IPS DF 6.9 (cell line): ENCODE measurements at places on chromosomes 12 and 14.

GRCh38 chr14:96925422-96925821 lies 128.2 kb downstream of the VRK1 start:
- no peak for DNase-seq
- H3K4me1 ChIP-seq: peaks cover 4% of the 10 kb centered on the region
- no peak overlapping the region for H3K27ac ChIP-seq
- H3K27me3 ChIP-seq: no peaks in the 10 kb centered on the region

DNA sequence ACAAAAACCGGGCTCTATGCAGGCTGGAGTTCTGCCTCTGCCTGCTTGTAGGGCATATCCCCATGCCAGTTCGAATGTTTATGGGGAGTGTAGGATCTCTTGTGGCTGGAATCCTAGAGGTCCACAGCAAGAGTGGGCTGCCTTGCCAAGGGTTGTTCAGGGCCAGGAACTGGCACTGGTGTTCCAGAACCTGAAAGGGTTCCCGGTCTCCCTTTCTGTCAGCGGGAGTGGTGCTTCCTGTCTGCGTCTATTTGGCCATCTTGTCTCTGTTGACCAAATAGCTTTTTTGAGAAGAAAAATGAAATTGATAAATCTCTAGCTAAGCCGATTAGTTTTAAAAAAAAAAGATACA lies 17.8 kb downstream of the OLR1 start:
- H3K36me3 ChIP-seq: no peaks in the 10 kb centered on the region
- H3K4me1 ChIP-seq: no peaks in the 10 kb centered on the region
- H3K27me3 ChIP-seq: no peaks in the 10 kb centered on the region

GRCh38 chr12:51863363-51863932 lies 14.9 kb upstream of the FIGNL2 start:
- no peak overlapping the region for H3K27ac ChIP-seq
- H3K36me3 ChIP-seq: no peaks in the 10 kb centered on the region
- H3K4me3 ChIP-seq: peak overlapping the region; percentile 41; the same call in 1 of the 2 replicates
- H3K27me3 ChIP-seq: peaks cover 4% of the 10 kb centered on the region; the same call in 1 of the 2 replicates
- H3K4me1 ChIP-seq: peaks cover 9% of the 10 kb centered on the region

- DNase-seq: no peak
- no peak overlapping the region for H3K27ac ChIP-seq
- no peak overlapping the region for H3K4me3 ChIP-seq
- H3K36me3 ChIP-seq: no peaks in the 10 kb centered on the region
- H3K4me1 ChIP-seq: peaks cover 5% of the 10 kb centered on the region
- no peaks in the 10 kb centered on the region for H3K27me3 ChIP-seq
These were observed 42.2 kb downstream of the CDKL1 start for GRCh38 chr14:50354527-50354926.

DNA sequence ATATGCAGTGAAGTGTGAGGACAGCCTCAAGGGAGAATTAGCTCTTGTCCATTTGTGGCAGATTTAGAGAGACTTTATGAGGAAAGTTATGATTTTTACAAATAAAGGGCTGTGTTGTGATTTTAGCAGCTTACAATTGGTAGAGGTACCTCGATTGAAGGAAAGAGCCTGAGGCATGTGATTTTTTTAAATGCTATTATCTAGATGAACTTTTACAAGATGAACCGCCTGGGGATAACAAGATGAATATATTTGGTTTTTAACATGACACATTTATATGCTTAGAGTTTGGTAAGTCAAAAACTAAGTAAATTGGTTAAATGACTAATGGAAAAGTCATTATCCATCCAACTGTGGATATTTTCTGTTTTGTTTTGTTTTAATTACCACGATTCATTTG lies 52.6 kb downstream of the AEBP2 start:
- H3K4me1 ChIP-seq: 0 out of 2 replicates have a peak, but pooled peaks cover 1% of the 10 kb centered on the region
- no peaks in the 10 kb centered on the region for H3K27me3 ChIP-seq
- H3K36me3 ChIP-seq: peaks cover 3% of the 10 kb centered on the region; the same call in 1 of the 2 replicates
- no peak overlapping the region for H3K4me3 ChIP-seq
- no peak overlapping the region for H3K27ac ChIP-seq

DNA sequence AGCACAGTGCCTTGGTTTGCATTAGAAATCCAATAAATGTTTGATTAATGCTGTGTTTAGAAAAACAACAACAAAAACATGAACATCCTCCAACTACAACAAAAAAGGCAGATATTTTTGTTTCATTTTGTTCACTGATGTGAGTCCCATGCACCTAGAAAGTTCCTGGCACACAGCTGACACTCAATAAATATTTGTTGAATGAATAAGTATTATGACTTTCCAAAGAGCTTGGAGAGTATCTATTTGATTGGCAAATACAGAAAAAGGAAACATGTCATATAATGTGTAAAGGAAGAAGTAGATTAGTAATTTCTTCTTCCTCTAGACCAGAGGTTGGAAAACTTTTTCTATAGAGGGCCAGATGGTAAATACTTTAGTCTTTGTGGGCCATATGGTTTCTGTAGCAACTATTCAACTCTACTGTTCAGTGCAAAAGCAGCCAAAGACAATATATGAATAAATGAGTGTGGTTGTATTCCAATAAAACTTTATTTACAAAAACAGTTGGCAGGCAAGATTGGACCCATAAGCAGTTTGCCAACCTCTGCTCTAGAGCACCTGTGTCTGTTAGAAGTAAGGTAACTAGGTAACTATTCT lies 312.3 kb upstream of the DIO2 start:
- H3K4me3 ChIP-seq: no peak overlapping the region
- H3K36me3 ChIP-seq: no peaks in the 10 kb centered on the region
- no peaks in the 10 kb centered on the region for H3K27me3 ChIP-seq
- H3K27ac ChIP-seq: no peak overlapping the region
- no peak for DNase-seq

- H3K4me1 ChIP-seq: peaks cover 2% of the 10 kb centered on the region
- no peak overlapping the region for H3K27ac ChIP-seq
- no peak overlapping the region for H3K4me3 ChIP-seq
- H3K36me3 ChIP-seq: peaks cover 2% of the 10 kb centered on the region; the same call in 1 of the 2 replicates
These were observed 41.3 kb upstream of the SYCP3 start for GRCh38 chr12:101780599-101780998.

- no peak for DNase-seq
- H3K27ac ChIP-seq: no peak overlapping the region
- no peak overlapping the region for H3K4me3 ChIP-seq
- H3K36me3 ChIP-seq: no peaks in the 10 kb centered on the region
These were observed 60.9 kb upstream of the TMEM263 start for GRCh38 chr12:106894774-106895173.

GRCh38 chr12:57142121-57142520 lies 5.3 kb downstream of the LRP1-AS start:
- no peak overlapping the region for H3K27ac ChIP-seq
- H3K4me3 ChIP-seq: no peak overlapping the region
- H3K36me3 ChIP-seq: peaks cover 53% of the 10 kb centered on the region

GRCh38 chr12:92297932-92298696 lies 152.5 kb upstream of the BTG1 start:
- H3K4me1 ChIP-seq: no peaks in the 10 kb centered on the region; the same call in 1 of the 2 replicates
- no peak overlapping the region for H3K4me3 ChIP-seq
- DNase-seq: no peak
- no peaks in the 10 kb centered on the region for H3K27me3 ChIP-seq
- H3K27ac ChIP-seq: no peak overlapping the region

- DNase-seq: no peak
- H3K27ac ChIP-seq: no peak overlapping the region
- H3K4me3 ChIP-seq: no peak overlapping the region
- H3K4me1 ChIP-seq: no peaks in the 10 kb centered on the region
- H3K36me3 ChIP-seq: no peaks in the 10 kb centered on the region
These were observed 110.1 kb downstream of the SLC25A21 start for GRCh38 chr14:37062191-37062803.

- H3K36me3 ChIP-seq: no peaks in the 10 kb centered on the region
- no peaks in the 10 kb centered on the region for H3K27me3 ChIP-seq
- H3K4me3 ChIP-seq: no peak overlapping the region
- no peaks in the 10 kb centered on the region for H3K4me1 ChIP-seq
These were observed 671.2 kb downstream of the LRFN5 start for GRCh38 chr14:42277840-42278239.

DNA sequence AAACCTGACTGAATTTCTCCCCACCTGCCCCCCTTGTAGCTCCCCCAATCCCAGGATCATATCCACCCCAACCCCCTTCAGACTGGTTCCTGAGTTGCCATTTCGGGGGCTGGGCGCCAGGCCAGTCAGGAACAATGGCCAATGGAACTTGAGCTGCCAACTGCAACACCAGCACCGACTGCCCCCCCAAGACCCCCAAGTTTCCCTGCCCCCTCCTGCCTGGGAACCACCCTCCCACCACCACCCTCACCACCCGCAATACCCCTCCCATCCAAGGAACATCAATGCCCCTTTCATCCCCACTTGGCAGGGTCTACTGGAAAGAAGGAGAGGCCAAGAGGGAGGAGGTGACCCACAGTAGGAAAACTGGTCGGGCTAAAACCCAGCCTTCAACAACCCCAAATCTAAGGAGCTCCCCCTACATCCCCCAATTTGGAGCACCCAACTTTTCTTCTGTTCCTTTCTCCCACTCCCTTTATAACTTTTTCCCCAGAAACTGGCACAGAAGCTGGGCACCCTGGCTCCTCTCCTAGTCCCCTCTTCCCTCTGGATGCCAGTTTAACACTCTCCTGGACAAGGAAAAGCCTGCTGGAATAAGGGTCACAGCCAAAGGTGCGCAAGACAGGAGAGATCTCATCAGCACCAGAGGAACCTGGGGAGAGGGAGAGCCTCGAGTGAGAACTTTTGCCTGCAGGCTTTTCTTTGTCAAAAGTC lies 1.6 kb upstream of the NDRG2 start:
- H3K36me3 ChIP-seq: no peaks in the 10 kb centered on the region
- no peak overlapping the region; the same call in 1 of the 2 replicates for H3K4me3 ChIP-seq
- H3K27me3 ChIP-seq: no peaks in the 10 kb centered on the region; the same call in 1 of the 2 replicates
- peaks cover 10% of the 10 kb centered on the region for H3K4me1 ChIP-seq

- H3K36me3 ChIP-seq: no peaks in the 10 kb centered on the region
- H3K27ac ChIP-seq: no peak overlapping the region
- H3K27me3 ChIP-seq: no peaks in the 10 kb centered on the region
- H3K4me3 ChIP-seq: no peak overlapping the region
- peaks cover 3% of the 10 kb centered on the region for H3K4me1 ChIP-seq
These were observed 67.2 kb downstream of the CCDC88C start for GRCh38 chr14:91350483-91350812.

GRCh38 chr14:100972118-100972897 lies 68.8 kb upstream of the RTL1 start:
- H3K27me3 ChIP-seq: no peaks in the 10 kb centered on the region
- no peaks in the 10 kb centered on the region for H3K36me3 ChIP-seq
- no peak overlapping the region for H3K27ac ChIP-seq
- H3K4me1 ChIP-seq: no peaks in the 10 kb centered on the region
- H3K4me3 ChIP-seq: no peak overlapping the region
- no peak for DNase-seq

- no peak overlapping the region for H3K27ac ChIP-seq
- H3K4me3 ChIP-seq: no peak overlapping the region
- no peaks in the 10 kb centered on the region for H3K36me3 ChIP-seq
- DNase-seq: no peak
These were observed 75.7 kb downstream of the PLEKHG7 start for GRCh38 chr12:92778525-92778924.

DNA sequence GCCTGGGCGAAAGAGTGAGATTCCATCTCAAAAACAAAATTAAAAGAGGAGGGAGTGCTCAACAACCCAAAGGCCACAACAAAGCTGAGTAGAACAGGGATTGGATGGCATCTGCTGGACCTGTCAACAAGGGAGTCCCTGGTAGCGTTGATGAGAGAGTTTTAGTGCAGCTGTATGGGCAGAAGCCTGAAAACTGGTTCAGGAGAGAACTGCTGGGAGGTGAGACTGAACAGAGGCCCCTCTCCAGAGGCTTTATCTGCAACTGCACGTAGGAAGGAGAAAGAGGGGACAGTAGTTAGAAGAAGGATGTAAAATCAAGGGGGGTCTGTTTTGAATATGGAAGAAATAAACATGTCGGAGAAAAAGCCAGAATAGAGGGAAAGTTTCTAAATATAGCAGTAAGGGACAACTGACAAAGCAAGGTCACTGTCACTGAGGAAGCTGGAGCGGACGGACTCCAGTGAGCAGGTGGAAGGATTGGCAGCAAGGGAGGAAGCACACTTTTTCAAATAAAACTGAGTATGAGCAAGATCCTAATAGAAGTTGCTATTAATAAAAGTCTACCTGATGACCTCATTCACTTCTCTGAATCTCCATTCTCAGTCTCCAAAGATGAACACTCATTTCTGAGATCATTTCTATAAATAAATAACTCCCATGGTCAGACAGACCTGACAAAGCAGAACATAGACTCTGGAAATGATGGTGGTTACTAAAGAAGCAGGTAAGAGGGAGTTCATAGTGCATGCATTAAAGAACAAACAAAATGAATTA lies 11.8 kb upstream of the ATF1 start:
- H3K27me3 ChIP-seq: no peaks in the 10 kb centered on the region
- H3K36me3 ChIP-seq: no peaks in the 10 kb centered on the region
- 0 out of 2 replicates have a peak, but pooled peaks cover 2% of the 10 kb centered on the region for H3K4me1 ChIP-seq
- DNase-seq: no peak

DNA sequence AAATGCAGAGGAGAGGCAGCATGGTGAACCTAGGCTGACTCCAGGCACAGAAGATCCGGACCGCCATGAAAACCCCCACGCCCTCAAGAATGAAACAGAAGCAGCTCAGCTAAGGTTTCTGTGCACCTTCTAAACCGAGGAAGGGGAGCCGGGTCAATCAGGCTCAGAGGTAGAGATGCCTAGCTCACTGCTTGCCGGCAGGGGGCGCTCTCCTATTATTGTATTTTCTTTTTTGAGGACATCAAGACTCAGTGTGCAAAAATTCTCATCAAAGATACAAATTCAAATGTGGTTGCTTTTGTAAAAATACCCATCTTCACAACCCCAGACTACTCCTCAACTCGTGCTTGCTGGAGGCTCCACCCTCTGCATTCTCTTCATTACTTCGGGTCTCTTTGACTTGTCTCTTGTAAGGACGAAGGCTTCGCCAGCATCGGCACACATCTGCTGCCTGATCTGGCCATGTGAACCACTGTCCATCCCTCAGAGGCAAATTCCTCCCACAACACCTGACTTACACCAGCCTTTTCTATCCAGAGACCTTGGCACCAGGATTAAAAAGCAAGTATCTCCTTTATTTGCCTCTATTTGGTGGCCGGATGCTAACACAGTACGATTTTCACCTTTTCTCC lies 33.4 kb upstream of the RNASE3 start:
- no peak overlapping the region for H3K27ac ChIP-seq
- no peaks in the 10 kb centered on the region for H3K4me1 ChIP-seq
- no peak for DNase-seq
- no peak overlapping the region for H3K4me3 ChIP-seq
- no peaks in the 10 kb centered on the region for H3K36me3 ChIP-seq

DNA sequence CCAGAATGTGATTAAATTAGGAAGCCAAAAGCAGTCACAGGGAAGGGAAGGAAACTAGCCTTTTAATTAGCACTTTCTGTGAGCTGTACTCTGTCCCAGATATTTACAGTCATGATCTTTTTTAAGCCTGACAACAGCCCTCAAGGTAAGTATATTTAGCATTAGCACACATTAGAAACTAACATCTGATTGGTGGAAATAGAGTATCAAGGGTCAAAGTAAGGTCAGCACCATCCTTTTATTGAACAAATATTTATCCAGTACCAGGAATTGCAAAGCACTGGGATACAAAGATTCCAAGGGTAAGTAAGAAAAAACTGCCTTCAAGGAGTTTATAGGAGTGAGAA lies 28.2 kb downstream of the RPGRIP1 start:
- no peak overlapping the region for H3K27ac ChIP-seq
- DNase-seq: no peak
- H3K27me3 ChIP-seq: no peaks in the 10 kb centered on the region
- H3K4me3 ChIP-seq: peak overlapping the region; percentile 37; the same call in 1 of the 2 replicates
- no peaks in the 10 kb centered on the region; the same call in 1 of the 2 replicates for H3K4me1 ChIP-seq

GRCh38 chr14:35333264-35333730 lies 41.1 kb downstream of the PSMA6 start:
- H3K36me3 ChIP-seq: no peaks in the 10 kb centered on the region
- DNase-seq: no peak
- H3K27me3 ChIP-seq: no peaks in the 10 kb centered on the region
- H3K4me3 ChIP-seq: no peak overlapping the region
- H3K4me1 ChIP-seq: peaks cover 9% of the 10 kb centered on the region
- H3K27ac ChIP-seq: no peak overlapping the region
